ENCODE measurements at places on chromosomes 3 and 15.

GRCh38 chr15:100687582-100688141, 85.3 kb downstream of the ASB7 start:
- no peak for DNase-seq

GRCh38 chr3:175558261-175558660, 699.1 kb downstream of the NAALADL2 start:
- DNase-seq, result no peak

GRCh38 chr15:88746451-88746850, 56.8 kb upstream of the ACAN start:
- DNase-seq, result no peak

GRCh38 chr3:127747751-127748521, 74.4 kb downstream of the MGLL start:
- no peak for DNase-seq
